ENCODE measurements at places on chromosomes 16 and 17.

DNA sequence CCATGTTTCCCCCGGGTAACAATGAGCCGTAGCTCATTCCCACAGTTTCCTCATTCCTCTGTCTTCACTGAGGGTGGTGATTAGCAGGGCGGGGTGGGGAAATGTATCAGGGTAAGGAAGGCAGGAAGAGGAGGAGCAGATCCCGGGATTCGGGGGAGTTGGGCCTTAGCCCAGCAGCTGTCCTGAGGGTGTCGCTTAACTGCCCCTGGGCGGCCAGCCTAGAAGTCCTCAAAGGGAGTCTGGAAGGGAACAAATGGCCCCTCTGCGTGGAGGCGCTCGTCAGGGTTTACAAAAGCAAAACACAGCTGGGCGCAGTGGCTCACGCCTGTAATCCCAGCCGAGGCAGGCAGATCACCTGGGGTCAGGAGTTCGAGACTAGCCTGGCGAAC is 14.3 kb downstream of the MLYCD start:
- DNase-seq: no peak

- DNase-seq: no peak
Measured at GRCh38 chr17:16027708-16028584, 28.3 kb downstream of the TTC19 start.

- DNase-seq: no peak
Measured at GRCh38 chr16:4494746-4495490, 18.7 kb downstream of the HMOX2 start.

DNA sequence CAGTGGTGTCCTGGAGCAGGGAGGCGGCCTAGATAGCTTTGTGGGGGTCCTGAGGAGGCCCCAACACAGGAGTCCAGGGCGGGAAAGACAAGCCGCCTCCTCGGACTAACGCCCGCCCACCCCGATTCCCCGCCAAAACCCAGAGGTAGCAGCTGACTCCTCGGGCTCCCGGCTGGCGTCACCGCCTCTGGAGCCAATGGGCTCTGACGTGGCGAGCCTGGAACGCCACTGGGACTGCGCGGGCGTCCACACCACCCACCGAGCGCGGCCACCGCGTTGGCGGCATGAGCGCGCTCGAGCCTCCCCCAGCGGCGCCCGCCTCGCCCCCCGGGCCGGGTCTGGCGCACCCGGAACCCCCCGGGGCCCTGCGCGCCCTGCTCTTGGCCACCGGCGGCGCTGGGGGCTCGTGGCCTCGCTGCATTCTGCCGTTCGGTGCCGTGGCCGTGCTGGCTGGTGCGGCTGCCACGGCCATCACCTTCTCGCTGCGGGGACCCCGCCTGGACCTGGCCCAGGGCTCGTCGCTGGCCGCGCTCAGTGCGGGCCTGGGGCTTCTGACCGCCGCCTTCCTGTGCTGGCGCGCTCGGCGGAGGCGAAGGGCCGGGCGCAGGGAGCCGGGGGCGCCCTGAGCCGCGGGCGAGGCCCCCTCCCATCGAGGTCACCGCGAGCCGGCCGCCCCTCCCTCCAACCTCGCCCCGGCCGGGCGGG is 3.4 kb upstream of the NTN3 start:
- DNase-seq: no peak

DNA sequence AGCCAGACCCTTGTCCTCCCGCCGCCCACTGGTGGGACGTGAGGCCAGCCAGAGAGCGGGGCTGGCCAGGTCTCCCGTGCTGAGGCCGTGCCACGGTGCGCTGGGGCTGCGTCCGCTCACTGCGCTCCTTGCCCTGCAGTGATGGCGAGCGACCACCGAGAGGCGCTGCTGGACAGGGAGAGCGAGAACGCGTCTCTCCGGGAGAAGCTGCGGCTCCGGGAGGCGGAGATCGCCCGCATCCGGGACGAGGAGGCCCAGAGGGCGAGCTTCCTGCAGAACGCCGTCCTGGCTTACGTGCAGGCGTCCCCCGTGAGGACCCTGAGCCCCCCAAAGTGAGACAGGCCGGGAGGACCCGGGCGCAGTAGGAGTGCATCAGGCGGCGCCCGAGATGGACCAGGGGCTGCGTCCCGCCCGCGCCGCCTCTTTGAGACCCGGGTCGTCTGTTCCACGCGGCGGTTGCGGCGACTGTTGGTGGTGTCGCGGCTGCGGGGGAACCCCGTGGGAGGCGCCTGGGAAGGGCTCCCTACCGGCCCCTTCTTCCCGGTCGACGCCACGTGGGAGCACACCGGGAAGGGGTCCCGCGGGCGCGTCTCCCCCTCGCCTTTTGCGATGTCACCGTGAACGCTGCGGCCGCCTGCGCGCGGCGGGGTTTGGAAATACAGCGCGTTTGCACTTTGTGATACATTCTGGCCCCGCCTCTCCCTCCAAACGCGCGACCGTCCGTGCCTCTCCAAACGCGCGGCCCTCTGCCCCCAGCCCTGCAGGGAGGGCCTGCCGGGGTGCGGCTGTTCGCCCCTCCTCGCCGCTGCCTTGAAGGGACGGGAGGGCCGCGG is 792 bp upstream of the RAC3 start:
- DNase-seq: peak; percentile 74

DNA sequence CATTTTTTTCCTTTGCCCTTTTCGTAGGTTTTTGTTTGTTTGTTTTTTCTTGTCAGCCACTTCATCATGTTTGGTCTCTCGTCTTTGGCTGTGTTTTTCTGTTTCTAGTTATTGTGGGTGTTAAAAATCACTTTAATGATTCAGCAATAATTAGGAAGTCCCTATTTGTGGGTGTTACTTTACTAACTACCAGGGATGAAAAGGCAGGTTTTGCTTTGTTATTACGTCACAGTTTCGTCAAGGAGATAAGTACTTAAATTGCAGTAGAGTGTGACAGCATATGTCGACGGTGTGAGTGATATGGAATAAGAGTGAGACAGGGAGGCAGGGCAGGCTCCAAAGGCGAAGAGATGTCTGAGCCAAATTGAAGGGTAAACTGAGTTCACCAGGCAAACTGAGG is 479.6 kb downstream of the WWOX start:
- no peak for DNase-seq

- no peak for DNase-seq
Measured at GRCh38 chr16:65624666-65625065, 502.8 kb upstream of the CDH11 start.

- peak; percentile 78 for DNase-seq
Measured at GRCh38 chr17:77400445-77400870, 259.7 kb downstream of the SEC14L1 start.

GRCh38 chr16:11256661-11257130 is 692 bp upstream of the SOCS1 start:
- no peak for DNase-seq

DNA sequence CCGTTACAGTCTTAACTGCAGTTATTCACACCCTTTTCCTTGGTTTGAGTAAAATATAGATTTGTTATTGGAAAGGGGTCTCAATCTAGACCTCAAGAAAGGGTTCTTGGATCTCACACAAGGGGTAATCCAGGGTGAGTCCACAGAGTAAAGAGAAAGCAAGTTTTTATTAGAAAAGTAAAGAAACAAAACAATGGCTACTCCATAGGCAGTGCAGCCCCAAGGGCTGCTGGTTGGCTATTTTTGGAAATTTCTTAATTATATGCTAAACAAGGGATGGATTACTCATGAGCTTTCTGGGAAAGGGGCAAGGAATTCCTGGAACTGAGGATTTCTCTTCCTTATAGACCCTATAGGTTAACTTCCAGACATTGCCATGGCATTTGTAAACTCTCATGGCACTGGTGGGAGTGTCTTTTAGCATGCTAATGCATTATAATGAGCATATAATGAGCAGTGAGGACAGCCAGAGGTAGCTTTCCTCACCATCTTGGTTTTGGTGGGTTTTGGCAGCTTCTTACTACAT is 24.5 kb upstream of the MILR1 start:
- no peak for DNase-seq

DNA sequence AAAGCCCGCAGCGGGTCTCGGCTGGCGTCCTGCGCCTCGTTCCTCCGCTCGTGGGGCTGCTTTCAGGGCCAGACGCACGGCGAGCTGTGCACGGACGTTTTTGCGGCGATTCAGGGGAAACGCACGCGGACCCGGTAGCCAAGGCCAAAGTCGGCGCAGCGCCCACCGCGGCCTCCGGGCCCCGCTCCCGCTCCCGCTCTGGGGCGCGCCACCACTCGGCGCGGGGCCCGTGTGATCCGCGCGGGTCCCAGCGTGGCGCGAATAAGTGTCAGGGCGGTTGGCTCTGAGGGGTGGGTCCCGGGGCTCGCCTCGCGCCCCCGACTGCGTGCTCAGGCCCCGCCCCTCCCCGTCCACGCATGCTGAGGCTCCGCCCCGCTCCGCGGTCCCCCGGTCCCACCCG is 694 bp upstream of the TBCD start:
- no peak for DNase-seq

- no peak for DNase-seq
Measured at GRCh38 chr17:43832168-43832975, 574 bp downstream of the MPP3 start.

- DNase-seq: no peak
Measured at GRCh38 chr16:78184238-78185183, 85.1 kb downstream of the WWOX start.

- no peak for DNase-seq
Measured at GRCh38 chr16:1781758-1782407, 488 bp downstream of the SPSB3 start.

DNA sequence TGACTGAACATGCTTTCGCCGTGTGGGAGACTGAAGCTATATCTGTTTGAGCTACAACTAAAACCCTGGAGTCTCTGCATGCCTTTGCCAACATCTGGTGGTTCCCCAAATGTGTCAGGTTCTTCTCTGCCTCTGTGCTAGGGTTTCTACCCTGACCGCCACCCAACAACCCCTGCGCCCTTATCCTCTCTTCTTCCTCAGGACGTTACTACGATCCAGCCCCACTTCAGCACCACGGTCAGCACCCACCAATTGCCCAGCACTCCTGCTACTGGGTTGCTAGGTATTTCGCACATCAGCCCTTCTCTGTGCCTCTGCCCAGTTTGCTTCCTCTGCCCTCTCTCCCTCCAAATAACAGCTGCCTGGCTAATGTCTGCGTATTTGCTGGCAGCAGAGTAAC is 106.3 kb upstream of the HSBP1 start:
- DNase-seq: no peak

DNA sequence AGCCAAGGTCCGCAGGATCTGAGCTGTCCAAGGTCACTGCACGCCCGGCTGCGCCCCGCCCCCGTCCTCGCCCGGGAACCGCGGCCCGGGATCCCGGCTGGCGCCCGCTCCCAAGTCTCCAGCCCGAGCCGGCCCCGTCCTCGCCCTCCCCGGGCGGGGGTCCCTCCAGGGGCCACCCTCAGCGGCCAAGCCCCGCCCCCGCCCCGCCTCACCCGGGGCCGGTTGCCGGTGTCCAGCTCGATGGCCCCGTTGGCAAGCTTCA is 216 bp downstream of the VPS9D1 start:
- no peak for DNase-seq

GRCh38 chr17:8255499-8255898 is 6.4 kb downstream of the PFAS start:
- DNase-seq: no peak

DNA sequence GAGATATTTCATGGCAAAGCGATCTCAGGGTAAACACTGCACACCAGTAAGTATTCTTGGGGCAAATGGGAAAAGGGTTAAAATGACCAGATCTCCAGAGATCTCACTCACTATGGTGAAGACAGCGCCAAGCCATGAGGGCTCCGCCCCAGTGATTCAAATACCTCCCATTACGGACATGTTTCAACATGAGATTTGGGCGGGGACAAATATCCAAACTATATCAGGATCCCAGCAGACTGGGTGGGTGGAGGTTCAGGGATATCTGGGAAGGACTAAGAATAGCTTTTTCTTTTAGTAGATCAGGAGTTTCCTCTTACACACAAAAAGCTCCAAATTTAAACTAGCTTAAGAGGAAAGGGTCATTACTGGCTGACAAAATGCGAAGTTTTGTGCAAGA is 181.7 kb downstream of the WWOX start:
- DNase-seq: no peak

DNA sequence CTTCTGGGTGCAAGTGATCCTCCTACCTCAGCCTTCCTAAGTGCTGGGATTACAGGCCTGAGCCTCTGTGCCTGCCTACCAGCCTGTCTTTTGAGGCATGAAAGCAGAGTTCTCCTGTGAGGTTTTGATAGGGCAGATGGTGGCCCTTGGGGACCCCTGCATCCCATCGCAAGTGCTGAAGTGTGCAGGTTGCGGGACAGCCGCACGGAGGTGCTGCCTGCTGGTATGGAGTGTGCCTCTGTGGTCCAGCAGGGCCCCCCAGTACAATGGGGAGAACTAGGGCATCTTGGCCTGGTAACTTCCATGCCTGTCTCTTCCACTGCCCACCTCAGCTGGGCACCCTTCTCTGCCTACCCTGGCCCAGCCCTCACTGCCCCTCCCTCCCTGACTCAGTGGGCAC is 9.9 kb upstream of the NDRG4 start:
- DNase-seq: no peak

DNA sequence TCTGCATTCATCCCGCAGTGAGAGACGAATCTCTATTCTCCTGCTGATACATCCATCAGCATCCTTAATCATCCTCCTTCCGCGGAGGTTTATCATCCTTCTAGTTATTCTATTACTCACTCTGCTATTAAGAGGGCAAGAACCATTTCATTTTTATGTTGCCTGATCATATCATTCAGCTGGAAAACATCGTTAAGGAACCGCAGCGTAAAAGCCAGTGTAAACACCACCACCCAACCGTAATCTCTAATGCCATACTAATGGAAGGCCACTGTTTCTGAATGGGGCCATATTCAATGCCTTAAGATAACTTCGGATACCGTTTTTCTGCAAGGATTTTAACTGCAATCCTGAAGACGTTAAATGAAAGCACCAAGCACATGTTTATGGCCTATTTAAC is 36.7 kb upstream of the ERCC4 start:
- no peak for DNase-seq

- DNase-seq: peak; percentile 21
Measured at GRCh38 chr17:8857919-8858318, 9.6 kb downstream of the PIK3R6 start.

GRCh38 chr16:1054660-1055556 is 17.6 kb upstream of the SSTR5 start:
- DNase-seq: peak; percentile 35

- no peak for DNase-seq
Measured at GRCh38 chr16:11880007-11880406, 28.7 kb upstream of the RSL1D1 start.

GRCh38 chr16:67055712-67056487 is 27.0 kb downstream of the CBFB start:
- no peak for DNase-seq

- DNase-seq: no peak
Measured at GRCh38 chr16:49876716-49877129, 20.8 kb upstream of the ZNF423 start.

DNA sequence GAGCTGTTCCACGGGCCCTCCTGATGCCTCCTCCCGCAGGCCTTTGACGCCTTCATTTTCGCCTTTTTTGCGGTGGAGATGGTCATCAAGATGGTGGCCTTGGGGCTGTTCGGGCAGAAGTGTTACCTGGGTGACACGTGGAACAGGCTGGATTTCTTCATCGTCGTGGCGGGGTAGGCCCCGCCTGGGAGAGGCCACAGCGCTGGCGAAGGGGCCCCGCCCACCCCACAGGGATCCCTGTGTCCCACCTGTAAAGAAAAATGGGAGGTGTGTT is 29.7 kb downstream of the TPSG1 start:
- no peak for DNase-seq

Data from naive thymus-derived CD8-positive, alpha-beta T cell (primary cell).